CD4-positive, alpha-beta T cell (primary cell): ENCODE measurements at places on chromosomes 2 and 18.

- no peak for DNase-seq
These were observed 117.3 kb upstream of the TTC39C start for GRCh38 chr18:23897291-23897690.

GRCh38 chr2:60528281-60529020 is 25.0 kb downstream of the BCL11A start:
- peak; percentile 40 for DNase-seq

- DNase-seq, result no peak
These were observed 800 bp downstream of the VIL1 start for GRCh38 chr2:218419630-218420216.

GRCh38 chr2:217185265-217185995 is 325.6 kb upstream of the TNP1 start:
- DNase-seq, result no peak

DNA sequence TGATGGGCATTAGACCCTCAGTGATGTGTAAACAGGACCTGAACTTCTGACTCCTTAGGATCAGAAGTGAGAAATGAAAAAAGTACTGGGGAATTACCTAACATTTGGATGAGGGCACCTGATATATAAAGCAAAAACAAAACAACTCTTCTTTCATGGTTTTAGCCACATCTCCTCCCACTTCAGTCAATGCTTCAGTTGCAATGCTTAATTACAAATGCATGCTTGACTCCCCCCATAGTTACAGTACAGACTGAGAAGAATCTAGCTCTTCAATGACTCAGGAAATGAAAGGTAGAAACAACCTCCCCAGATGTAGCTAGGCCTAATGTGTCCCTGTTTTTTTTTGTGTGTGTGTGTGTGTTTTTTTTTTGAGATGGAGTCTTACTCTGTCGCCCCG is 276.8 kb upstream of the POU3F3 start:
- no peak for DNase-seq

- DNase-seq, result no peak
These were observed 17.3 kb downstream of the LYPD6B start for GRCh38 chr2:149055751-149056150.

GRCh38 chr18:36771245-36771644 is 57.6 kb downstream of the TPGS2 start:
- no peak for DNase-seq

DNA sequence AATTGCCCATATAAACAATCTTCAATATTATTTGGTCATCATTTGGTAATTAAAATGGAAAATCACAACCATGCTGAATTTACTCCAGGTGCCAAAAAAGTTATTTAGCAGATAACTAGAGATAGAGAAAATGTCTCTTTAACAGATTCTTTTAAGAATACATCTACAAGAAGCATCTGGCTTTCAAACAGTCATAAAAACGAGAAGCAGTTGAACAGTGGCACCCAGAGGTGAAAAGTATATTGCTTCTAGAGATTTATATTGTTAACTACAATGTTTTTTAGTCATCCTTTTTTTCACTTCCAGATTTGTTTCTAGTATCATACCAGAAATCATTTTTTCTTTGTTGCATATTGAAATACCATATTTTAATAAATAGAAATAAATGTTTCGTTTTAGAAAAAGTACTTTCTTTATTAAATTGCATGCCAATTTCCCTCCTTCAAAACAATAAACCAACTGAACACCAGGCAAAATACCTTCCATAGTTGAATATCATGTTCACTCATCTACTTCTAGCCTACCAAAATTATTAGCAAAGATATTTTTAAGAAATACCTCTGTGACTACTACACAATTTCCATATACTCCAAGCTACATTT is 65.4 kb upstream of the HNRNPA3 start:
- DNase-seq, result peak; percentile 67

DNA sequence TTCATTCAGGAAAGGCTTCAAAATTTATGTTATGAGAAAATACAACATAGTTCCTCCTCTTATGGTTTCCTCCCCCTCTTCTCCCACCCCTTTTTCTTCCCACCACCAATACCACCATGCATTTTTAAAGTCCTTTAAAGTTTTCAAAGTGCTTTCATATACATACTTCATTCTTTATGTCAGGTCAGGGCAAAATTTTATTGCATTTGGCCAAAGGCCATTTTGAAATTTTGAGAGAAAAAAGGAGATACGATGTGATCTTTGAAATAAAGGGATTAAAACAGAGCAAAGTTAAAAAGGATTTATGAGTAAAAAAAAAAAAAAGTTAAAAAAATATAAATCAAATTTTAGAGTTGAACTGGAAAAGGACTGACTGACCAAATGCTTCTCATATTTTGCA is 792.5 kb upstream of the FANCL start:
- DNase-seq, result no peak

- no peak for DNase-seq
These were observed 148.6 kb upstream of the ZNF804A start for GRCh38 chr2:184449760-184450159.

DNA sequence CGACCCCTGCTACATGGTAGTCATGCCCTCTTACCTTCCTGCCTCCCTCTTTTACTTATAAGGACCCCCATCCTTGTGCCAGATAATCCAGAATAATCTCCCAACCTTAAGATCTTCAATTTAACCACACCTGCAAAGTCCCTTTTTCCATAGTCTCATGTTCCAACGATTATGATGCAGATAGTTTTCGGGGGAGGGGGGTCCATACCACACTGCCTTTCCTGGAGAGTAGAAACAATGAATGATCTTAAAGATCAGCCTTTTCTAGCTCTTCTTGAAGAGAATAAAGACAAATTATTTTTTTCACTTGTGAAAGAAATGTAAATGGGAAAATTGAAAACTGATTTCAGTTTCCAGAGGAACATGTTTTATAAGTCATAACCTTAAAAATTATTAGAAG is 4.3 kb upstream of the FAM98A start:
- no peak for DNase-seq

DNA sequence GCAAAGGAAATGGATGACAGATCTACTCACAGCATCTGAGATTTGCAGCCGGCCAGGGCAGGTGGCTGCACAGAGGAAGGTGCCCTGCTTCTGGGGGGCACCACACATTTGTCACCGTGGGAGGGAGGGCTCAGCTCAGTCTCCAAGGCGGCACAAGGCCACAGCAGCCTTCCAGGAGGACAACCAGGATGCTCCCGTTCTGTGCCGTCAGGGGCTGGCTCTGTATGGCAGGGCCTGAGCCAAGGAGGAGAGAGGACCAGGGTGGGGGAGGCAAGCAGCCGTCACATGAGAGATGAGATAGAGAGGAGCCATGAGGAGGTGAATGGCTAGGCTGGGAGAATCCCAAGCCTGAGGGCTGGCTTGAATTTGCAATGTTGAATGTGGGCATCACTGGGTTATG is 4.6 kb upstream of the BOK start:
- no peak for DNase-seq

DNA sequence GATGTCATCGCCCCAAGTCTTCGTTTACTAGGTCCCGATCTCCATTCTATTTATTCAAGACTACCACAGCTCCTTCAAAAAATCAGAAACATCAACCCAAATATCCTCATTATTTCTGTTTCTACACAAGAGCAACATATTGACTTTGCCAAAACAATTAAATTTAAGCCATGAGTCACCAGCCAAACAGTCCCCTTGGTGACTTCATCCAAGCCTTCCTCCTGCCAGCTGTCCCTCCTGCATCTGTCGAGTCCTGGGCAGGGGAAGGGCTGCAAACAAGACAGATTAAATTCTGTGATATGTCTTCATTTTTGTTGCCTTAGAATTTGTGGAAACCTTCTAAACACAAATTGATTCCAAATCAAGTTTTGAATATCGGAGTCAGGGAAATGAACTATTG is 110.3 kb downstream of the SP3 start:
- DNase-seq, result no peak

DNA sequence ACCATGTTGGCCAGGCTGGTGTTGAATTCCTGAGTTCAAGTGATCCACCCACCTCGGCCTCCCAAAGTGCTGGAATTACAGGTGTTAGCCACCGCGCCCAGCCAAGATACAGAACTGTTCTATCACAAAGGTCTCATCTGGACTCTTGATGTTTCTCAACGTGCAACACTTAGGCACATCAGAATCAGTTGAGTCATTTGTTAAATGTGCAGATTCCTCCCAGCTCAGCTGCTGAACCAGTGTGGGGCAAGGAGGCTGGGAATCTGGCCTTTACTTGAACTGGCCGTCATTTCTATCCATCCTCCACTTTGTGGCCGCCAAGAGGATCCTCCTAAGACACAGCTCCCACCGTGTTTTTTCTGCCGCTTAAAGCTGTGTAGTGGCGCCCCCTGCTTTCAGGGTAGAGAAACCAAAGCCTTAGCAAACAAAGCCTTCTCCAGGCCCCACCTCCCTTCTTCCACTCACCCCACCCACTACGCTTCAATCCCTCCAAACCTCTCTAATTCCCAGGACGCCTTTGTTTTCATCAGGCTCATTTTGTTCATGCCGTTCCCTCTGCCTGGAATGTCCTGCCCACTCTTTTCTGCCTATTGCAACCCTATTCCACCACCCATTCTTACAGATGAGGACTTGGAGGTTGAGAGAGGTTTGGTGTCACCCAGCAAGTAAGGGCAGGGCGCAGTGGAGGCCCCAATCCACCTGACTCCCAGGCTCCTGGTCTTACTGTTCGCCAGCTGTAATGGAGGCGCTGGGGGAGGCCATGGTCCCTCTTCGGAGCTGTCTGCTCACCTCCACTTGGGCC is 776 bp upstream of the SPEG start:
- no peak for DNase-seq

DNA sequence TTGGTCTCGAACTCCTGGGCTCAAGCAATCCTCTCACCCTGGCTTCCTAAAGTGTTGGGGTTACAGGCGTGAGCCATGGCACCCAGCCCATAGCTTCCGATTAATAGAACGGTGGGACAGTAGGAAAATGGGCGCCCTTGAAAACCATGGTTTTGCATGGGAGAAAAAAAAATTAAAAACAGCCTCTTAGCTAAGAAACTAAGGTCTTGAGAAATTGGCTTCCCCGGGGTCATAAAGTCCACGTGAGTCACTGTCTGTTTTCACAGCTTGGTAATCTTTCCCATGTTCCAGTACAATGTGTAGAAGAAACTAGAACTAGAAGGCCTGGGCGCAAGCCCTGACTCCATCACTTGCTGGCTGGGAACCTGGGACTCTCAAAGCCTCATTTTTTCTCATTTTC is 20.7 kb downstream of the B3GNT2 start:
- DNase-seq, result no peak

- DNase-seq, result no peak
These were observed 2.2 kb downstream of the HMSD start for GRCh38 chr18:63951302-63951705.
